ENCODE measurements at places on chromosomes 6 and 20.

GRCh38 chr20:2231701-2232100, 64.1 kb upstream of the TGM3 start:
- no peak for DNase-seq

DNA sequence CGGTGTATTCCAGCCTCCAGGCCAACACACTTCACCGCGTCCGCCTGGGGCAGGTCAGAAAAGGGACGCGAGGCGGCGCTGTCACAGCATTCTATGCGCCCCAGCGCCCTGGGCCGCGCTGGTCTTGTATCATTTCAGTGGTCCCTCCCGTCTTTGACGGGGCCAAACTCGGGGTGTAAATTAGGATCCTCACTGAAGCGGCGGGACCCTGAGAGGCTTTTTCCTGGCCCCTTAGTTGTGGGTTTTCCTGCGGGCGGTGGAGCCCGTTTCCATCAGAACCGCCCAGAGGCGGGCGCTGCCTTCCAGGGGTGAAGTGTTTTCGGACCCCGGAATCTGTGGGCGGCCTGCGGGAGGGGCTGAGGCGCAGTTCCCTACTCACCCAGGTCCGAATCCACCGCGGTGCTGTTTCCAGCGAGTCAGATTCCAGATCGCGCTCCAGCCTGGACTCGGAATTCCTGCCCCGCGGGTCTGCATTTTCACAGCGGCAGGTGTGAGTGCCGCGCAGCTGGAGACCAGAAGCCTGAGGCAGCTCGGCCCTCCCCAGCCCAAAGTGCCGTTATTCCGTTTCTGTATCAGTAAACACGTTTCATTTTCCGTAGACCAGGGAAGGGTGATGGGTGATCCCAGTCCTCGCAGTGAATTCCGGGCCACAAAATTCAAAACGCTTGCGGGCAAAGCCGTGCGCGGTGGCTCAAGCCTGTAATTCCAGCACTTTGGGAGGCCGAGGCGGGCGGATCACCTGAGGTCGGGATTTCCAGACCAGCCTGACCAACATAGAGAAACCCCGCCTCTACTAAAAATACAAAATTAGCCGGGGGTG, 3.9 kb upstream of the MICB start:
- peak; percentile 85 for DNase-seq

GRCh38 chr6:130298258-130298657, 67.6 kb upstream of the TMEM200A start:
- no peak for DNase-seq

DNA sequence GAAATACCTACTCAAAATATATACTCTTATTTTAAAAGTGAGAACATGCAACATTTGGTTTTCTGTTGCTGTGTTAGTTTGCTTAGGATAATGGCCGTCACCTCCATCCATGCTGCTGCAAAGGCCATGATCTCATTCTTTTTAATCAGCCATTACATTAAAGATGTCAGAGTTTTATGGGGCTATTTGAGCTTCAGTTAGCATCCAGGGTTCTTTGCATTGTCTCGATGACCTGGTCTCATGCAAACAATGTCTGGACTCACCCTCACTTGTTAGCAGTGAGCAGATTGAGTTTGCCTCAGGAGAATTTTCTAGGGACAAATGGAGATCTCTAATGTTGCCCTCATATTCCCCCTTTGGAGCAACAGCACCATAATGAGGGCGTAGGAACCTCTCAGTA, 458.7 kb upstream of the AGPAT4 start:
- DNase-seq = no peak

DNA sequence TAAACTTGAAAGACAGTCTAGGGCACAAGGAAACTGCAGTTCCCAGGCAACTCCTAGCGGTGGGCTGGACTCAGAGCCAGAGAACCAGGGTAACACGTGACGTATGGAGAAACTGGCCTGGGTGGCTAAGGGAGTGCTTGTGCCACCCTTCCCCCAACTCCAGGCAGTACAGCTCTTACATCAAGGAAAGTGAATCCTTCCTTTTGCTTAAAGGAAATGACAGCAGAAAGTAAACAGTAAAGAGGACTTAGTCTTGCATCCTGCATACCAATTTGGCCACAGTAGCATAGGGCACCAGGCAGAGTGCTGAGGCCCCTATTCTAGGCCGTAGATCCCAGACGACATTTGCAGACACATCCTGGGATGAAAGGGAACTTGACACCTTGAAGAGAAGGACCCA, 322.8 kb downstream of the CD109 start:
- DNase-seq = peak; percentile 4

DNA sequence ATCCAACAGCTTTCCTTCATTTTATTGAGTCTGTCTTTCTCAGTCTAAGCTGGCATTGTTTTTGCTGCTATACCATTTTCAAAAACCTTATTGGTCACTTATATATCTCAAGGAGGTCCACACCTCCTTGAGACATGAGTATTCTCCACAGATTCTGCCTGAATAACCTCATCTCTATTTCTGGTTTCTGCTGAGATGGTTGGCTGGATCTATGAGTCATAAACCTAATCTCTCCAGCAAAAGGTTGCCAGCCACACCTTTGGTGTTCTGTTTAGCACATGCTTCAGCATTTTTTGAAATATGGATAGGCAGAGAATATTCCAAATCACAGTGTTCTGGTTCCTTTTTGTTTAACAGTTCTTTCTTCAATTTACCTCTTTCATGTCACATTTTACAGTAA, 40.8 kb upstream of the TMEM244 start:
- DNase-seq = no peak

- DNase-seq = no peak
Measured at GRCh38 chr6:34928695-34929094, 39.6 kb downstream of the ANKS1A start.

- DNase-seq = no peak
Measured at GRCh38 chr6:139868576-139868975, 494.1 kb upstream of the CITED2 start.

- DNase-seq = no peak
Measured at GRCh38 chr6:131876545-131876944, 68.7 kb downstream of the ENPP1 start.

DNA sequence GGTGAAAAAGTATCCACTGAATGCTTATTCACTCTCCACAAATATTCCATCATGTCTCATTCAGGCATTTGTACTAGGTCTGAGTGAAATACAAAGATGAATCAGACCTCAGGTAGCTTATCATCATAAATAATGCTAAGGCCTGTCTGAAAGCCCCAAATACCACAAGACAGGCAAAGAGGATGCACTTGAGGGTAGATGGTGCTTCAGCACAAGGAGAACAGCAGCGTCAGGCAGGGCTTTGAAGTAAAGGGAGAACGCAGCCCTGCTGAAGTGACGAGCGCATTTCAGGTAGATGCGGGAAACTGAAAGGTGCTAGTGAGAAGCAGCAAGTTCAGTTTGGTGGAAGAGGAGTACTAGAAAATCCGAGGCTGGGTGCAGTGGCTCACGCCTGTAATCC, 38.7 kb downstream of the MAP3K5 start:
- no peak for DNase-seq

GRCh38 chr6:28983838-28984237, 21.3 kb downstream of the ZNF311 start:
- no peak for DNase-seq

DNA sequence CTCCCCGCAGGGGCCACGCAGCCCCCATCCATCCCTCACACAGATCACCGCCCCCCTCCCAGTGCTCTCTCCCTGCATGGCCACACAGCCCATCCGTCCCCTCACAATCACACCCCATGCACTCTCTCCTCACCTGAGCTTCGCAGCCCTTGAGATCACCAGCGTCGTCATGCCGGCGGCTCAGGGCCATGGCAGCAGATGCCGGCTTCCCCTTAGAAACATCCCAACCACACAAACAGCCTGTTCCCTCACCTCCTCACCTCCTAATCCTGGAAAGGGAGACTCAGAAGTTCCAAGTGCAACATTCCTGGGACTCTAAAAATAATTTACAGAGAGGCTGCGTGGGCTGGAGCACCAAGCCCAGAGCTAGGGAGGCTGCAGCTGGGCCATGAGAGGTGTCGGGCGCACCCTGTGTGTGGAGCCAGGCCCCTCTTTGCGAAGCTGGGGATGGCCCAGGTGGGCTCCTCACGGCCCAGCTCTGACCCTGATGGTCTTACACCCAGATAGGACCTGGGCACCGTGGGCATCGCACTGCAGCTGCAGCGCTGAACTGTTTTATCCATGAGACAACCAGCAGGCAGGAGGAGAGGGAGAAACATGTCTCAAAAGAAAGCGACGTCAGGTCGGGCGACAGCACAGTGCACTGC, 125.3 kb downstream of the DLL1 start:
- DNase-seq = no peak

GRCh38 chr6:36677753-36678487, 594 bp upstream of the CDKN1A start:
- no peak for DNase-seq

DNA sequence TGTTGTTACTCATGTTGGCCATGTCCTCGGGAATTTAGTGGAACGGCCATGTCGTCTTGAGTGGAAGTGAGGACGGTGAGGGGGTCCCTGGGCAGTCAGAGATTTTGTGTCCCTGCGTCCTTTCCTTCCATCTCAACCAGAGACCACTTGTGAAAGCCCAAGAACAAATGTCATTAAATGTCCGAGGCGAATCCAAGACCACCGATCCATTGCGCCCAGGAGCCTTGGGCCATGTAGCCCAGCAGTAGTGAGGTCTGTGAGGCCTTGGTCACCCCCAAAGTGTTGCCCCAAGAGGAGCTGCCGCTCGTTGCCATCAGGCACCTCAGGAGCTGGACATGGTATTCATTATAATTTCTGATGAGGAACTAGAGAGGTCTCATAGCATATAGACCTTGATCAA, 17.4 kb upstream of the MICB start:
- no peak for DNase-seq

DNA sequence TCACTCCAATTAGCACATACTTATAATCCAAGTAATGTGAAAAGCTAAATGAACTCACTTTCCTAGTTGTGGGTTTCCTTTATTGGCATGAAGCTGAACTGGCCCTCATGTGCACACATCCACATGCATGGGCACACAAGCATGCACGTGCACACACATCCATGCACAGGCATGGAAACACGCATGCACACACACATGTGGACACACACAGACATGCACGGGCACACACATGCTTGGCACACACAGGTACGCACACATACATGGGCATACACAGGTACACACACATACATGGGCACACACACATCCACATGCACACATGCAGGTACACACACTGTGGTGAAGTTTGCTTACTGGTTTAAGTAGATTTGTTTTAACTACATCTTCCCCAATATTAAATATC, 23.8 kb downstream of the SYNDIG1 start:
- DNase-seq = no peak

DNA sequence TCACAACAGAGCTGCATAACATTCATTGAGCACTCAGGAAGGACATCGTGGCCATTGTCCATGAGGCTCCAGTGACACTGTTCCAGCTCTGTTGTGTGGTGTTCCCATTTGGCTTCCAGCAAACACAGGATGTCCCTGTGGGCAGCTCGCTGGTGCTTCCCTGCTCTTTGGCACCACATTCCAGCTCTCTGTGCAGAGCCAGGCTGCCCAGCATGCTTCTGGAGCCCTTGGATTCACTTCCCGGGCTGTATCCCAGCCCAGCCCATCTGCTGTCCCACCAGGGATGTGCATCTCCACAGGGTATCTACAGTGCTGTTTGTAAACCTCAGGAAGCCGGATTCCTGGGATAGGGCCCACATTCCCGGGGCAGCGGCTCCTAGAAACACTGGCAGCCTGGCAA, 57.2 kb downstream of the CTCFL start:
- DNase-seq = no peak

GRCh38 chr20:38874460-38875174, 51.6 kb upstream of the FAM83D start:
- DNase-seq = no peak

DNA sequence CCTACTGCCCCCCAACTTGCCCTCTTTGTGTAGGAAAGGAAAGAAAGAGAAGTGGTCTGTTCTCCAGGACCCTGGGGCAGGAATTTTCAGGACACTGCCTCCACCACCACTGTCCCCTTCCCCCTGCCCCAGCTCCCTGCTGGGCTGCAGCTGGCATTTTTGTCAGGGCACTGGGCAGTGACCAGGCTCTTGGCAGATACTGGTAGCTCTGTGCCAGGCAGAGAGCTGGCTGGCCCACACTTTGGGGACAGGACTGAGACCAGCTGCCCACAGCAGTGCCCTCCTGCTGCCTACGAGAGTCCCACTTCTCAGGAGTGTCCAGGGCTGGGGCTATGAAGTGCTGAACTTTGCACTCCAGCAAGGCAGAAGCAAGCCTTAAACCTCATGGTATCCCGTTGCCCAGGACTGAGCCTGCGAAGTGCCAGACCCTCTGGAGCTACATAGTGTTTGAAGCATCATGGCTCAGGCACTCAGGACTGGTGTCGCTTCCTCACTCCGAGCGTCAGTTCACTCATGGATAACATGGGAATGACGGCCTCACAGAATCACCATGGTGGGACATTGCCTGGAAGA, 19.3 kb downstream of the SLC13A3 start:
- no peak for DNase-seq

DNA sequence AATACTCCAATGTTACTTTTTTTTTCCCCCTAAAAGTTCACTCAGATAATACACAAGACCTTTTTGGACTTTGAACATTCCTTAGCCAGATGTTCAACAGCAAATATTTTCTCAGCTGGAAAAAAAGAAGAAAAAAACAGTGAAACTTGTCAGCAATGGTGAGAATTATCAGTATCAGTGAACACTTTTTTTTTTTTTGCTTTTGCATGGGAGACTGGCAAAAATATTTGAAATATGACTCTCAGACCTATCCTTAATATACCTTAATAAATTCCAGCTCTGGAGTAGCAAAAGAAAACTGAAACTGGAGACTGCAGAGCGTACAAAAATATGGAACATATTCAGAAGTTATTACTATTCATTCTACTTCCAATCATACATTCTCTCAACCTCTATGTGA, 92.3 kb downstream of the RFPL4B start:
- no peak for DNase-seq

GRCh38 chr6:44219053-44219814, 2.5 kb downstream of the MYMX start:
- peak; percentile 78 for DNase-seq

- DNase-seq = no peak
Measured at GRCh38 chr6:24238700-24239099, 112.7 kb downstream of the NRSN1 start.

GRCh38 chr6:107806691-107807090, 17.4 kb downstream of the SCML4 start:
- no peak for DNase-seq

DNA sequence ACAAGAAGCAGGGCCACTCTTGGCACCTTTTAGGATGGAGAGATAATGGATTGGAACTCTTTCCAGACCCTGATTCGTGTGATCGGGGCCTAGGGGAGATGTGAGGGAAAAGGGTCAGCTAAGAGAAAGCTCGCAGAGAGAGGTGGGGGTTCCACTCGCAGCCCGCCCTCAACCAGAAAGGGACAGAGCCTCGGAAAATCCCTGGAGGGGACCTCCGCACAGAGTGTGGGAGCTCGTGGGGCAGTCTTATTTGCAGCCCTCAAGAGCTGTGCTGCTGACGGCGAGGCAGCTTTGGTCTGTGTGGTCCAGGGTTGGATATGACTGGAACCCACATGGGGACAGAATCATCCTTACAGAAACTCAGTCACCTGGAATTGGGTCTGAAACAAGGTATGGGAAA, 184.3 kb upstream of the PMEPA1 start:
- DNase-seq = no peak
